Cardiac fibroblast (primary cell): ENCODE measurements at places on chromosomes 13 and 19.

GRCh38 chr13:100464006-100464405, 124.6 kb downstream of the GGACT start:
- peak; percentile 42 for DNase-seq

GRCh38 chr19:11505504-11506100, at the start of gene ZNF653:
ZNF653 (minus strand) TSS chr19:11505839; CDS start chr19:11505786, 53 bp downstream.
- DNase-seq, result peak; percentile 96

DNA sequence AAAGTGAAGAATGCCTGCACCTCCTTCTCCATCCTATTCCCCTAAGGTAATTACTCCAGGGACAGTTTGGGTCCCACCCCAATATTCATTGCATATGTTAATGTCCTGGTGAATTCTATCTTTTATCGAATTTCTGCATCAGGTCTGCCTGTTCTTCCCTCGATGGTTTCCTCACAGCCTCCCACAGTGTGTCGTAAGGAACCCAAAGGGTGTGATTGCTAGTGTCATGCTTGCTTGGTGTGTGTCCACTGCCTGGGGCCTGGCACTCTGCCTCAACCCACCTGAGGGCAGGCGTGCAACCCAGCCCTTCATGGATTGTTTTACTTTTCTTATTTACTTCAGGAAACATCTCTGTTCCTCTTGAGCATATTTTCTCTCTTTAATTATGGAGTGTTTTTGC, 60.2 kb upstream of the CYSLTR2 start:
- no peak for DNase-seq

DNA sequence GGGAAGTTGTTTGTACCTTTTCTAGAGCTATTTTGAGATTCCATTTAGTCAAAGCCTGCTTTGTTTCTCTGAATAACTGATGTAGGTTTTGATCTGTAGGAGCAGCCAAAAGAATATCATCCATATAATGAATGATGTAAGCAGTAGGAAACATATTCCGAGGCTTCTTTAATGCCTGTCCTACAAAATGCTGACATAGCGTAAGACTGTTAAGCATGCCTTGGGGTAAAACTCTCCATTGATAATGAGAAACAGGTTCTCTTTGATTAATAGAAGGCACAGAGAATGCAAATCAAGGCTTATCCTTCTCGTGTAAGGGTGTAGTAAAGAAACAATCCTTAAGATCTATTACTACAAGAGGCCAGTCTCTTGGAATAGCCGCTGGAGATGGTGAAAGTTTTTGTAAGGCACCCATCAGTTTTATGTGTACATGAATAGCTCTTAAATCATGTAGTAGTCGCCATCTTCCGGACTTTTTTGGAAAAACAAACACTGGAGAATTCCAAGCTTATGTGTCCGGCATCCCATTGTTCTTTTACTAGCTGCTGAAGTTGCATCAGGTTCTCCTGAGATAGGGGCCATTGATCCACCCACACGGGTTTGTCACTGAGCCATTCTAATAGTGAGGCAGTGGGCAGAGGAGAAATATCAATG, 13.5 kb downstream of the FPR3 start:
- peak; percentile 90 for DNase-seq

GRCh38 chr19:17073869-17074633, 1.2 kb downstream of the HAUS8 start:
- no peak for DNase-seq

- DNase-seq, result no peak
These were observed 37.8 kb upstream of the CYP2A13 start for GRCh38 chr19:41050426-41050825.

DNA sequence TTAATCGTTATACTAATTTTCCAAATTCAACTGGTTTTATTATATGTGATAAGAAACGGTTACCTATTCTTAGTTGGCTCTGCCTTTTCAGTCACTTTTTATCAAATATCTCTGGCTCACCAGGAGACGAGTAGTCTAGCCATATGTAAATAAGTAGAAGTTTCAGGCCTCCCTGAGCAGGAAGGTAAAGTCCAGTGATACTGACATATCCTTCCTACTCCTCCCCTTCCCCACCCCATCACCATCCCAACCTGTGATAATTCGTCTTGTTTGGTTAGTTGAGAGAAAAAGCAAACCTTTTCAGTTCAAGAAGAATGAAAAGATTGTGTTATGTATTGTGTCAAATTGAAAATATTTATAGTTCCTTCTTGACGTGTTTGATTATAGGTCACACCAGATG, 53.9 kb downstream of the TM9SF2 start:
- DNase-seq, result no peak

DNA sequence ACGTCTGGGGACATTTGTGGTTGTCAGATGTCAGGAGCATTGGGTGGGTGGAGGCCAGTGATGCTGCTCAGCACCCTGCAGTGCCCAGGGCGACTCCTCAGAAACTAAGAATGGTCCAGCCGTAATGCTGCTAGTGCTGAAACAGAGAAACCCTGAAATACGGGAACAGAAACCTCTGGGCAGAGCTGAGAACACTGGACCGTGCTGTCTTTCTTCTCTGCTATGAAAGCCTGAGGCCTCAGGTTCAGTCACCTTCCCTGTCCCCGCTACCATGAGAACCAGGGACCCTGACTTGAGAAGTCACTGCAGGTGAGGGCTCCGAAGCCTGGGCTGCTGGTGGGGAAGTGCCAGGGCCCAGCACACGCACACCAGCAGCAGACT, 13.4 kb downstream of the CAPS start:
- no peak for DNase-seq

DNA sequence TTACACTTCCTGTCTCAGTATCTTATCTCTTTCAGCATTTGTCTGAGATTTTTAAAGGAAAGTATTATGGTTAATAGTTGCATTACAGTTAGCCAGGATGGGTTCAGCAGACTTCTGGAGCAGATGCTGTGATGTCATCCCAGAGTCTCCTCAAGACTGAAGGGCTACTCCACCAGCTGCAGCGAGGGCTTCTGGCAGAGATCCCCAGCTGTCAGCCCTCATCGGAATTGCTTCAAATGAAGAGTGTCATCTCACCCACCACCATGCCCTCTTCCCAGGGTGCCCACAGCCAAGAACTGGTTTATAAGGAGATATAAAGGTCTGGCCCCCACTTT, 84.4 kb downstream of the FAM216B start:
- no peak for DNase-seq

GRCh38 chr13:61415058-61415721, 459 bp downstream of the PCDH20 start:
- peak; percentile 2 for DNase-seq

DNA sequence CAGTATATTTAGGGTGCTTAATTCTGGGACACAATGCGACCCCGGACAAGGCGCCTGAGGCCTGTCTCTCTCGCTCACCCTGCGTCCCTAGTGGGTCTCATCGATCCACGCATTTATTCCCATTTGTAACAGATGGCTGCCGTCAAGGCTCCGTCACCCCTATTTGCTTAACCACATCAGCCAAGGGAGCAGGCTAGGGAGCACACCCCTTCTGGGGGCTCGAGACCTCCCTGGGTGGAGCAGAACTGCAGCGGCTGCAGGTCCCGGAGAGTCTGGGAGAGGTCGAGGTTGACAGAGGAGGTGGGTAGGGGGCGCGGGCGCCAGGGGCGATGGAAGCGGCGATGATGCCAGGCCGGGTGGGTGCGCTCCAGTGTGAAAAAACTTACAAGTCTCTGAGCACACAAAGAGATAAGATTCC, 507 bp downstream of the ALG5 start:
- DNase-seq, result no peak

- DNase-seq, result no peak
These were observed 62.0 kb downstream of the KL start for GRCh38 chr13:33078263-33078662.

DNA sequence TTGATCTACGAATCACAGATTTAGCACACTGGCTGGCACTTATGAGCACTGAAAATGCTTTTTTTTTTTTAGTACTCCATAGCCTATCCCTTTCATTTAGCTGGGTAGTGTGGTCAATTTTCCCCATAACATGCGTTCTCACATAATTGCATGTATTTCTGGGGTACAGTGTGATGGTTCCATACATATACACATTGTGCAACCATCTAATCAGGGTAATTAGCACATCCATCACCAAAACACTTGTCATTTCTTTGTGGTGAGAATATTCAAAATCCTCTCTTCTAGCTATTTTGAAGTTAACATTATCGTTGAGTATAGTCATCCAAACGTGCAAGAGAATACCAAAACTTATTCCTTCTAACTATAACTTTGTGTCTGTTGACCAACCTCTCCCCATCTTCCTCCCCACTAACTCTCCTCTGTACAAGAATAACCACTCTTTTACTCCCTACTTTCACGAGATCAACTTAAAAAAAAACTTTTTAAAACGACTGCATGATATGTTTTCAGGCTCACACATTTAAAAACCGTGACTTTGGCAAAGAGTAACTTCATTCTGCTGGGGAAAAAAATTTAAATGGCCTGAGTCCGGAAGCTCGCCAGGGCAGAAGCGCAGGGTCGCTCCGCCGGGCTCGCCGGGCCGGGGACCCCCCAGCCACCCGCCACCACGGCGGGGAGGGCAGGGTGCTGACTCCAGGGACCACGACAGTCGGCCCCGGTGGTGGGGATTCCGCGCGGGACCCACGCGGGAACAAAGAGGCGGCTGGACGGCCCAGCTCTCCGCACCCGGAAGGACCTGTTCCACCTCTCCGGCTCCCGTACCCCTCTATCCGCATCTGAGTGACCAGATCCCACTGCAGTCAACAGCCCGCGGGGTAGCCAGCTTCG, 868 bp upstream of the UBAC2 start:
- no peak for DNase-seq

- DNase-seq, result peak; percentile 7
These were observed at the start of gene SERTM1 for GRCh38 chr13:36673838-36674326. SERTM1 (plus strand) TSS chr13:36674020; CDS start chr13:36695079, 21,059 bp downstream.

DNA sequence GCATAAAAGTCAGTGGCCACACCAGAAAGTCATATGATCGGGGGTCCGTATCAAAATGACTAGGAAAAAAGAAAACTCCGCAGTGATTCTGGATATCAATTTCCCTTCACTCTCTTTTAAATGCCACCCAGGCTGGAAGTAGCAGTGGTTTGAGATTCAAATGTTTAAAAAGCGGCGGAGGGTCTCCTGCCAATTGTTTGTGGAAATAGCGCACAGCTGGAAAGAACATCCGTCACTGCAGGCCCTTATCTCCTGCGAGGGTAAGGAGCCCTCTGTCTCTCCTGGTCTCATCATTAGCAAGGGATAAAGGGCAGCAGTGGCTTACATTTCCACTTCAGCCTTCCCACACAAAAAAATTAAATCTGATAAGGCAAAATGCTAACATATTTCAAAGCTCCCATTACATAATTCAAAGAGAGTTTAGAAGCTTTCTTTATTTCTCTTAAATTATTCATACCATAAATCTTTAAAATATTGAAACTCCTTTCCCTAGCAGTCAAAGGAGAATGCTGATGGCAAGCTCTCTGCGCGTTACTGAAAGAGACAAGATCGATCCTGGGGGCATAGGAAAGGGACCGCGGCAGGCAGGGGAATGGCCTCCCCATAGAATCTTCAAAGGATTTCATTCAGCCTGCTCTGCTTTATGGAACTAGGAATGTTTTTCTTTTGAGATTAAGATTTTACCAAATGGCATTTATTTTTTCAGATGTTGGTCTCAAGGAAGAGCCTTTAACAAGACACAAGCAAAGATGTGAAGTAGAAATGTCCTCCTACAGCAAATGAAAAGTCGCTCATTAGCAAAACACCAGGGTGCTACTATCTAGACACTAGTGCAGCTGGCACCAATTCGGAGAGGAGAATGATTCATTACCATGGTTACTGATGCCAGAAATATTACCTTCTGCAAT, 35.0 kb downstream of the AMER2 start:
- DNase-seq, result no peak

DNA sequence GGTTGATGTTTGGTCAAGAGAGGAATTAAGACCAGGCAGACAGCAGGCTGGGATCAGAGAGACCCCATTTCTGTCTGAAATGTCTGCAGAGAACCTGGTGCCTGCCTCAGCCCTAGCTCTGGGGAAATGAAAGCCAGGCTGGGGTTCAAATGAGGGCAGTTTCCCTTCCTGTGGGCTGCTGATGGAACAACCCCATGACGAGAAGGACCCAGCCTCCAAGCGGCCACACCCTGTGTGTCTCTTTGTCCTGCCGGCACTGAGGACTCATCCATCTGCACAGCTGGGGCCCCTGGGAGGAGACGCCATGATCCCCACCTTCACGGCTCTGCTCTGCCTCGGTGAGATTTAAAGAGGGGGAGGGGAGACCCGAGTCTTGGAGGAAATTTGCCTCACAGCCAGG, at the start of gene LILRB4:
TSS of gene LILRB4 (plus strand) at position 256 of the 400 bp plus-strand sequence. CDS start at position 305, 49 bp downstream.
- DNase-seq, result no peak

GRCh38 chr19:45779231-45780145, 2.8 kb downstream of the DMPK start:
- peak; percentile 58 for DNase-seq

DNA sequence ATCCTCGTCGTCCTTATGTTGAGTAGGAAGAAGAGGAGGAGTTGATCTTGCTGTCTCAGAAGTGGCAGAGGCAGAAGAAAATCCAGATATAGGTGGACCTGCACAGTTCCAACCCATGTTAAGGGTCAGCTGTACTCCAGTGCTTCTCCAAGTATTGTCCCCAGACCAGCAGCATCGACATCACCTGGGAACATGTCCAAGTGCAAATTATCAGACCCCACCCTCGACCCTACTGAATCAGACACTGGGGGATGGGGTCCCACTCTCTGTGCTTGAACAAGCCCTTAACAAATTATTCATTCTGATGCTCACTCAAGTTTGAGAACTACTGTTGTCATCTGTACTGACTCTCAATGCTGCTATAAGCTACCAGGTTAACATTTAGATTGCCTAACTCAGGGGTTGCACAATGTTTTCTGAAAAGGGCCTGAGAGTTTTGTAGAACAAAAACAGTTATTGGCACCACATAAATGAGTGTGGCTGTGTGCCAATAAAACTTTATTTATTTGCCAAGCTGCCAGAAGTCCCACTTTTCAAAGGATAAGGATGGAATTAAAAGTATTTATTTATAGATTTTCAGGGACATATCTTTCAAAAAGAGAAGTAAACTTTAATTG, 226.7 kb upstream of the IPO5 start:
- DNase-seq, result peak; percentile 58

DNA sequence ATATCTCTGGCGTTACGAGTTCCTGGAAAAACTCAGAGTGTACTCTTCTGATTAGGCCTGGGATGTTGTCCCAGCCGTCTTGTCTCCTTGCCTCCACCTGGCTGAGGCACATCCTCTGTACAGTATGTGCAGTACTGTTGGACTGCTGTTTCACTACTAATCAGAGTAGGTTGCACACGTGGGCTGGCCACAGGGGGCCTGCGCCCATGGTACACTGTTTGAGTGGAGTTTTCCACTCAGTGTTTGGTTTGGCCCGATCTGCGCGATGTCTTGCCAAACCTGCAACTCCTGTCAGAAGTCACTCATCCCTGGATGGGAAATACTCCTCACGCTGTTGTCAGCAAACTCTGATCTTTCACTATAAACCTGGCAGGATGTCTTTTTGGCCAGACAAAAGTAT, 189.6 kb upstream of the CSNK1A1L start:
- DNase-seq, result peak; percentile 68

DNA sequence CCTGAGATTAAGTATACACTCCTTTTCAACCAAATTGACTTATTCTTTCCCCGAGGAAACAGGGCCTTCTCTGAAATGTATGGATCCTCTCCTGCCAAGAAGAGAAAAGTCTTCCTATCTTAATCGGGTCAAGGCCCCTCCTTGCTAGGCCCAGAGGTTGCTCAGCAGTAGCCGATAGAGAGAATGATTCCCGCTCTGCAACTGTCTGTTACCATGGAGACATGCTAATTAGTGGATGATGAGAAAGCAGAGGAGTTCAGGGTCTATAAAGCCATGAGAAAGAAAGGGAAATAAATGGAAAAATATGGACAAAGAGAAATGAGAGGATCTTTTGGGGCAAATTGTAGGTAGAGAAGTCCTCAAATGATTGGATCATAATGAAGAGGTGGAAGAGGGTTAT, 103.5 kb downstream of the POU4F1 start:
- DNase-seq, result no peak

GRCh38 chr19:9878511-9879196, 43.5 kb downstream of the PIN1 start:
- DNase-seq, result peak; percentile 16
